ENCODE measurements at places on chromosomes 6 and 20.
A peak's percentile ranks its signal among the peaks of the same experiment; 100 is the strongest.

- no peak for DNase-seq
These were observed 20.5 kb downstream of the LAMA5 start for GRCh38 chr20:62346398-62347150.

DNA sequence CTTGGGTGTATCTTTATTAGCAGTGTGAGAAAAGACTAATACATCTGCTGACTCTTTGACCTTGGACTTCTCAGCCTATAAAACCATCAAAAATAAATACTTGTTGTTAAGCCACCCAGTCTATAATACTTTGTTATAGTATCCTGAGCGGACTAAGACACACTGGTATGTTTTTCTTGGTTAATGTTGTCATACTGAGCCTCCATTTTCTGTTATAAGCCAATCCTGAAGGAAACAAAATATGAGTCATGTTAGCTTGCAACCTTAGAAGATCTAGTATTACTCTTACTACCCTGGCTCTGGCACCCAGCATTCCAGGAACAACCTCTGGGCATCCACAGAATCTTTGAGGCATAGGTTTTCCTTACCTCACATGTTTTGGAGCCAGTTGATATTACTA, 307.2 kb downstream of the FRK start:
- DNase-seq, result no peak

GRCh38 chr6:22153384-22154158, 143.3 kb downstream of the PRL start:
- DNase-seq, result no peak

DNA sequence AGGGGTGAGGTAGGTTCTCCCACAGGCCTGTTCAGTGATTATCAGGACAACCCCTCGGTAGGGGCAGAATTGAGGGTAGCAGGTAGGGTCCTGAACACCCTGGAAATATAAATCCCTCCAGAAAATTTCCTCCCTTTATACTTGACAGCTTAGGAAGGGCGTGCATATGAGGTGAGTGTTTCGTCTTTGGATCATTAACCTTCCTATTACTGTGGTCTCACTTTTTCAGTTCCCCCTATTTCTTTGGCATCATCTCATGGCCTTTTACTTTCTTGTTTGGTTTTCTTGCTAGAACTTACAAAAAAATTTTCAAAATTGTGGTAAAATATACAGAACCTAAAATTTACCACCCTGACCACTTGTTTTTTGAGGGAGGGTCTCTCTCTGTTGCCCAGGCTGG, 18.7 kb upstream of the EPB41L1 start:
- DNase-seq, result no peak

GRCh38 chr20:45592574-45593189, 13.6 kb upstream of the WFDC8 start:
- DNase-seq, result peak; percentile 12

- DNase-seq, result no peak
These were observed 580.7 kb downstream of the RFPL4B start for GRCh38 chr6:112927641-112928320.

GRCh38 chr6:46104209-46104608, 25.6 kb upstream of the ENPP4 start:
- no peak for DNase-seq

DNA sequence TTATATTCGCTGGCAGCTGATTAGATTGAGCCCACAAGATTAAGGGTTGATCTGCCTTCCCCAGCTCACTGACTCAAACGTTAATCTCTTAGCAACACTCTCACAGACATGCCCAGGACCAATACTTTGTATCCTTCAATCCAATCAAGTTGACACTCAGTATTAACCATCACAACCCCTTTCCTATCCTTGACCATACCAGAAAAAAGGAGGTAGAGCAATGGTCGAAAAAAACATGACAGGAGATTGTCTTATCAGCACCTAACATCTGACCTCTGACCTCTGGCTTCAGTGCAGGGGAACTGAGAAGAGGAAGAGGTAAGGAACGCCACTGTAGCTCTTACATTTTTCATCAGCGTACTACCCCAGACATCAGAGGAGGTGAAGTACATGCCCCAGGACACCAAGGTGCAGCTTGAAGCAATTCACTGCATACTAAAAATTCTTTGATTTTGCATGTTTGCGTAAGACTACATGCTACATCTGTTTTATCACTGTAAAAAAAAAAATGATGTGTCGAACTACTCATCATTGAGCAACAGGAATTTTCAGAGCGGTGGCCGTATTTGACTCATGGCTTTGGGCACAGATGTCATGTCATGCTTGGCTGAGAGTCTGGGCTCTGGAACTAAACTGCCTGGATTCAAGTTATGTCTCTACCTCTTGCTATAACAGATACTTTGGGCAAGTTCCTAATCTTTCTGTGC, 188.0 kb upstream of the TAB2 start:
- DNase-seq, result no peak

DNA sequence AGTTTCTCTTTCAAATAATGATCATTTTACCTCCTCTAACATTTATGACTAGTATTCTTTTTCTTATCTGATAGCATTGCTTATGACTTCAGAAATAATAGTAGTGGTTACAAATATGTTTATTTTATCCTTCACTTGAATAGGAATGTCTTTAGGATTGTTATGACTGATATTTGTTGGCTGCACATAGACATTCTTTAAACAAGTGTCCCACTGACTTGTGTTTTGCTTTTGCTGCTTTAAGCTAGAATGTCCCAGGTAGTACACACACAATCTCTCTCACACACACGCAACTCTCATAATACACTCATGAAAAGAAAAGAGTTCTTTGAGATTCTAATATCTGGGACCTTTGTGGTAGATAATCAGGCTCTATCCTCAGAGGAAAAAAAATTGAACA, 21.6 kb downstream of the KIAA1586 start:
- no peak for DNase-seq

- no peak for DNase-seq
These were observed 41.3 kb downstream of the WASF1 start for GRCh38 chr6:110137924-110138887.

DNA sequence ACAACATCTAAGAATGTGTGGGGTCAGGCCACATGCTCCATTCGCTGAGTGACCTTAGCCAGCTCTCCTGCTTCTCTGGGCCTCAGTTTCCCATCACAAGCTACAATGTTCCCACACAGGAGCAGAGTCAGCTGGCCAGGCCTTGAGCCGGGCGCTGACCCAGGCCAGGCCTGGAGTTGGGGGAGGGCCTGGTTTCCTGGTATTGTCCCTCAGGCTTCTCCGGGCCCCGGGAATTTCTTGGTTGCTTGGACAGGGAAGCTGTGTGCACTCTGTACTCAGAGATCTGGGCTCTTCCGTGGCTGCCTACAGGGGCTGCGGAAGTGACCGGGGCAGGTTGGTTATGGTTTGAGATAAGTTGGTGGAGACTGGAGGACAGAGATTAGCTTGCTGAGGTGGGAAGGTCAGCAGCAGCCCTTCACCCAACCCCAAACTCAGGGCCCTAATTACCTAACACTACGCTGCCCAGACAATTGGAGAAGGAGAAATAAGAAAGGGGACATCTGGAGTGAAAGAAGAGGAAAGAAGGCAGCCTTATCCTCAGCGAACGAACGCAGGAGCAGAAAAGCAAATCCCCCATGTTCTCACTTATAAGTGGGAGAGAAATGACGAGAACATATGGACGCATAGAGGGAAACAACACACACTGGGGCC, 6.2 kb downstream of the TGM2 start:
- DNase-seq, result no peak

GRCh38 chr6:30870546-30870945, 13.8 kb upstream of the DDR1 start:
- no peak for DNase-seq

DNA sequence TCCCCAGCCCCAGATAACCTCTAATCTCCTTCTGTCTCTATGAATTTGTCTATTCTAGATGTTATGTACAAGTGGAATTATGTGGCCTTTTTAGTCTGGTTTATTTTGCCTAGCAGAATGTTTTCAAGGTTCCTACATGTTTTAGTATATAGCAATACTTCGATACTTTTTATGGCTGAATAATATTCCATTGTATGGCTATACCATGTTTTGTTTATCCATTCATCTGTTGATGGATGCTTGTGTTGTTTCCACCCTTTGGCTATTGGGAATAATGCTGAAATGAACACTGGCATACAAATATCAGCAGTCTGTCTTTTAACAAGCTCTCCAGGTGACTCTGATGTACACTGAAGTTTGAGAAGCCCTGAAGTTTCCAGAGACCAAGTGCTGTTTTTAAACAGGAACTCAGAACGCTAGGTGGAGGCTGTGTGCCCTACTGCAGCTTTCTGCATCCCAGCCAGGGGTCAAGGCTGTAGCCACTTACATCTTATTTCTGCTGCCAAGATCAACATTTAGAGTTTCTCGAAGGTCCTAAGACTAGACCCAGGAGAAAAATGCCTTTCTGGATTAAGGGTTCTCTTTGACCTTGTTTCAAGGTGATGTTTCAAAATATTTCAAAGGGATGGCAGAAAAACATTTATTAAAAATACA, 123.0 kb downstream of the SOBP start:
- DNase-seq, result no peak

- no peak for DNase-seq
These were observed at the start of gene OR2B6 for GRCh38 chr6:27956941-27957340. OR2B6 (plus strand) TSS chr6:27957241; CDS start chr6:27957241, 0 bp downstream.

Data from fibroblast of the conjunctiva (primary cell).